ENCODE measurements at places on chromosomes 7 and 10. TPM values are rescaled to one million over a fixed set of nuclear protein-coding genes. Genes with fewer than 3 reads are reported as not detected.

OPN4 gene
- total RNA-seq = not detected

MUC12 gene
- total RNA-seq = 1.1 TPM

SEC61A2 gene
- 23.9 TPM for total RNA-seq

GPC2 gene
- total RNA-seq = 49.8 TPM

GNGT1 gene
- total RNA-seq = not detected

GJC3 gene
- not detected for total RNA-seq

SCIN gene
- total RNA-seq = 3.9 TPM

TFEC gene
- 0.49 TPM for total RNA-seq

PRF1 gene
- total RNA-seq = 0.13 TPM

PNLIP gene
- total RNA-seq = not detected

EGR2 gene
- total RNA-seq = 16.9 TPM

SPDYE9 gene
- 0.18 TPM for total RNA-seq

HOXA6 gene
- total RNA-seq = 43.7 TPM

MACROH2A2 gene
- 125 TPM for total RNA-seq

NET1 gene
- total RNA-seq = 205 TPM

CRHR2 gene
- not detected for total RNA-seq

GDF2 gene
- not detected for total RNA-seq

PTF1A gene
- total RNA-seq = not detected

CPN1 gene
- not detected for total RNA-seq

SRRM3 gene
- 8.2 TPM for total RNA-seq

SFTPD gene
- total RNA-seq = 2.2 TPM

ITIH5 gene
- total RNA-seq = 17.2 TPM

CALCR gene
- not detected for total RNA-seq

AP1S1 gene
- total RNA-seq = 63.4 TPM

CALHM1 gene
- total RNA-seq = not detected

OR6B1 gene
- not detected for total RNA-seq

CNTNAP2 gene
- 3.9 TPM for total RNA-seq

HABP2 gene
- not detected for total RNA-seq

CPA1 gene
- total RNA-seq = 1.1 TPM

Data from mesothelial cell of epicardium (in vitro differentiated cells).